ENCODE measurements at places on chromosomes 7 and 10. TPM values are rescaled to one million over a fixed set of nuclear protein-coding genes. Genes with fewer than 3 reads are reported as not detected.

Gene MMD2
- total RNA-seq: not detected

Gene FZD8
- total RNA-seq: 6.6 TPM

Gene NXPH1
- total RNA-seq: not detected

- DNase-seq: no peak
- peaks cover 100% of the 10 kb centered on the region for H3K27me3 ChIP-seq
- H3K27ac ChIP-seq: no peak overlapping the region
- no peak overlapping the region for H3K4me3 ChIP-seq
- peaks cover 7% of the 10 kb centered on the region for H3K4me1 ChIP-seq
- H3K36me3 ChIP-seq: no peaks in the 10 kb centered on the region
Observed at GRCh38 chr7:27221201-27221797, 21.3 kb upstream of the EVX1 start.

GRCh38 chr10:114265392-114266053 is 26.5 kb downstream of the VWA2 start:
- H3K36me3 ChIP-seq: no peaks in the 10 kb centered on the region
- H3K4me3 ChIP-seq: no peak overlapping the region
- H3K27ac ChIP-seq: peak overlapping the region; percentile 87
- no peaks in the 10 kb centered on the region for H3K27me3 ChIP-seq
- peaks cover 46% of the 10 kb centered on the region for H3K4me1 ChIP-seq
